Kidney tubule cell (primary cell): ENCODE measurements at places on chromosomes 16 and 17.

DNA sequence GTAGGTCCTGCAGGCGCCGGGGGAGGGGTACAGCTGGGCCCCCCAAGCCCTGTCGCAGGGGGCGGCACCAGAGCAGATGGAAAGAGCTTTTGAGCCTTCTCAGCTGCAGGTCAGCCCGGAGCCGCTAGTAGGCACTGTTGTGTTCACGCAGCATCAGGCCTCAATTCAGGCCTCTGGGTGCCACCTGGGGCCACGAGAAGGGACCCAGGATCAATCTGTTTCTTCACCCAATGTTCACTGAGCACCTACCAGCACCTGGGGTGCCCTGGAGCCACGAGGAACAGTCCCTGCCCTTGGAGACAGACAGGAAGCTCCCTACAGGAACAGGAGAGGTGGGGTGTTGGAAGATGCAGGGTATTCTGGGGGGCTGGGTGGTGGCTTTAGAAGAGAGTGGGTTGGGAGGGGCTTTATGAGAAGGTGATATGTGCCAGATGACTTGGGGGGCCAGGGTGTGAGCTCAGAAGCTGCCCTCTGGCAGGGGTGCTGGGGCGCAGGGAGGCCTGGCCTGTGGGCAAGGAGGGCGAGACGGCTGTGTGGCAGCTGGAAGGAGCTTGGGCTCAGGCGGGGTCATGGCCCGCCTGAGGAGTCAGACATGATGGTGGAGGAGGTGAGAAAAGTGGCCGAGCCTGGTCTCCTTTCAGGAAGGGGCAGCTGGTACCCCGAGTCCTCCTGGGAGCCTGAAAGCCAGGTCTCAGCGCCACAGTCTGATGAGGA is 121.9 kb upstream of the GSE1 start:
- DNase-seq = no peak

DNA sequence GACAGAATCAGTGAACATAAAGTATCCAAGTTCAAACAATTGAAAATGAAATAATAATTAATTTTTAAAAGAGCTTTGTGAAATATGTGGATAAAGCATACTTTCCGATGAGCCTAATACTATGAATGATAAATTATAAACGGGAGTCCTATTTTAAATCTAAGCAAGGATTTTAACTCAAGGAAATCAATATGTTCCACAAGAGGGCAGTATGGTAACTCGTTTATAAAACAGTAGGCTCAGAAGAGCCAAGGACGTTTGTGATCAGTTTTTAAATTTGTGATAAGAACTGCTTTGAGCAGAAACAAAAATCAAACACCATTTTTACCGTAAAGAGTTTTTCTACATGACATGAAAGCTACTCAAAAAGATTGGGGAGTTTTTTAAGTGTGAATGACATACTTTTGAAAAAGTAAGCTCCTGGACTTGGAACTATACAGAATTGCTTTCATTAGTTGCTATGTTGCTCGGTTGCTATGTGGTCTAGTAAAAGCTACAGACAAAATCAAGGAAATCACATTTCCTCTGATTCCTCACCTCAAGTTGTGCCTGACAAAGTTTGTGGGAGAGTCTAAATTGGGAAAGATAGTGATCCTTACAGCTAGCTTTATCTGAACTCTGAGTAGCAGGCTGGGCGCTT is 11.8 kb upstream of the TEKT1 start:
- DNase-seq = peak; percentile 53

GRCh38 chr16:48959204-48959603 is 322.4 kb downstream of the CBLN1 start:
- DNase-seq = peak; percentile 63

- no peak for DNase-seq
Measured at GRCh38 chr17:66647391-66647983, 187.4 kb upstream of the CACNG5 start.

DNA sequence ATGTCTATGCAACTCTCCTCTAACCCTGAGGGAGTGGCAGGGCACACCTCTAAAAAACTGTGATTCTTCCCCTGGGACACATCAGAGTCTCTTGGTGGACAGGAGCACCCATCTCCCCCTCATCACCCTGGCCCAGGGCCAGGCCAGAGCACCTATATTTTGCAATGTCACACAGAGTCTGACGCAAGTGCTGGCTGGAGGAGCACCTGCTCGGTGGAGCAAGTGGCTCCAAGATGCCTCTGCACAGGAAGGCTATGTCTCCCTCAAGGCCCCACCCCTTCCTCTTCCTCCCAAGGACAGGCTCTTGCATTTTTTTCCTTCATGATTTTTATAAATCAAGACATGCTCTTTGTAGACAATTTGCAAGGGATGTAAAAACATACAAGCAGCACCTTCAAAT is 13.3 kb downstream of the SNN start:
- peak; percentile 29 for DNase-seq

DNA sequence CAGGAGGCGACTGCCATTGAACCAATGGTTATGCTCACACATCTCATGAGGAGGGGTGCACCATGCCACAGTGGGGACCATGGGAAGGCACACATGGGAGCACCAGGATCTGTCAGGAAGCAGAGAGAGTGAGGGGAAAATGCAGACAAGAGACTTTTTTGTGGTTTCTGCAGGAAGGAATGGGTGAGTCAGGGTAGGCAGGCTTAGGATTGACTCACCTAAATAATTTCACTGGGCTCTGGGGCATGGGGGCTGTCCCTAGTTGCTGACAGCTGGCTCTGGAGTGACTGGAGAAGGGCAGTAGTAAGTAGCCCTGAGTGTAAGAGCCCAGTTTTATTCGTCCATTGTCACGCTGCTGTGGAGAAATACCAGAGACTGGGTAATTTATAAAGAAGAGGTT is 202.4 kb downstream of the AXIN2 start:
- DNase-seq = peak; percentile 93

DNA sequence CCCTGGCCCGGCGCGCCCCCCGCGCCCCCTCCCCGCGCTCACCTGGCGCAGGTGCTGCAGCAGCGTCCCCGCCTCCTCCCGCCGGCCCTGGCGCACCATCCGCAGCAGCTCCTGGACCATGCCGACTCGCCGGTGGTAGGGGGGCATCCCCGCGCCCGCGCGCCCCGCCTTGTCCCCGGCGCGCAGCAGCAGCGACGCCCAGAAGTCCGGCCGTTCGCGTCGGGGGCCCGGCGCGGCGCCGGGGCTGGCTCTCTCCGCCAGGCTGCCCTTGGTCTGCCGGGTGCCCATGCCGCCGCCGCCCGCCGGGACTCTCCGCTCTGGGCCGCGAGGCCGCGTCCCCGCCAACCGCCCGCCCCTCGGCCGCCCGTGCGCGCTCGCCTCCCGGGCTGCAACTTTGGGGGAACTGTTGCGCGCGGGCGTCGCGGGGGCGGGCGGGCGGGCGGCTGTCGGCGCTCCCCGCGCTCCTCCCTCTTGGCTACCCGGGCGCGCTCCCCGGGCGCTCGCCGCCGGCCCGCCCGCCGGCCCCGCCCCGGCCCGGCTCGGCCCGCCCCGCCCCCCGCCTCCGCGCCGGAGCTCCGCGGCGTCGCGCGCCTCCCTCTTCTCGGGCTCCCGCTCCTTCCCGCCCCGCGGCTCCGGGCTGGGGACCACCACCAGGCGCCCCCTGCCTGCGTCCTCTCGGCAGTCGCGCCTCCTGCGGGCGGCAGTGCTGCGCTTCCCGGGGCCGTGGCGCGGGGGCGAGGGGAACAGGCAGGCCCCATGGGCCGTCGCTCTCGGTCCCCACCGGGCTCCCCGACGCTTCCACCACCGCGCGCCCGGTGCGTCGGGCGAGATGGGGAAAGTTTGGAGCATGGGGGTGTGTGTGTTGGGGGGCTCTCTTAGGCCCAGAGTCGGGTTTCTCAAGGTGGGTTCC is at the start of gene LRRC75A:
TSS of gene LRRC75A (minus strand) at position 491 of the 910 bp plus-strand sequence. CDS start at position 288, 203 bp downstream.
- DNase-seq = peak; percentile 42

DNA sequence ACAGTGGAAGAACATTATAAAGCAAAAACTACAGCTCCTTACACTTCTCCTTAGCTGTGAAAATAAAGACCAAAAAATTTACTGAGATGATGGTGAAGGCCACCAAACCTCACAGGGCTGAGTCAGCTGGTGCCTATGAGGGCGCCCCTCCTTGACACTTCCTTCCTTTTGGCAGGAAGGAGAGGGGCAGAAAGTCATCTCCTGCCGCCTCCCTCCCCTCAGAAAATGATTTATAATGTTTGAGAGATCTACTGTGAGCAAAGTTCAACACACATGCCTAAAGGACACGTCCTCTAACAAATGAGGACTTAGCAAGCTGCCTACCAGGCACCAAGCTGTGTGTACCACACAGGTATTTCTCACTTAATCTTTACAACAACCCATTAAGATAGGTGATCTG is 245.7 kb downstream of the PRKCA start:
- peak; percentile 63 for DNase-seq

DNA sequence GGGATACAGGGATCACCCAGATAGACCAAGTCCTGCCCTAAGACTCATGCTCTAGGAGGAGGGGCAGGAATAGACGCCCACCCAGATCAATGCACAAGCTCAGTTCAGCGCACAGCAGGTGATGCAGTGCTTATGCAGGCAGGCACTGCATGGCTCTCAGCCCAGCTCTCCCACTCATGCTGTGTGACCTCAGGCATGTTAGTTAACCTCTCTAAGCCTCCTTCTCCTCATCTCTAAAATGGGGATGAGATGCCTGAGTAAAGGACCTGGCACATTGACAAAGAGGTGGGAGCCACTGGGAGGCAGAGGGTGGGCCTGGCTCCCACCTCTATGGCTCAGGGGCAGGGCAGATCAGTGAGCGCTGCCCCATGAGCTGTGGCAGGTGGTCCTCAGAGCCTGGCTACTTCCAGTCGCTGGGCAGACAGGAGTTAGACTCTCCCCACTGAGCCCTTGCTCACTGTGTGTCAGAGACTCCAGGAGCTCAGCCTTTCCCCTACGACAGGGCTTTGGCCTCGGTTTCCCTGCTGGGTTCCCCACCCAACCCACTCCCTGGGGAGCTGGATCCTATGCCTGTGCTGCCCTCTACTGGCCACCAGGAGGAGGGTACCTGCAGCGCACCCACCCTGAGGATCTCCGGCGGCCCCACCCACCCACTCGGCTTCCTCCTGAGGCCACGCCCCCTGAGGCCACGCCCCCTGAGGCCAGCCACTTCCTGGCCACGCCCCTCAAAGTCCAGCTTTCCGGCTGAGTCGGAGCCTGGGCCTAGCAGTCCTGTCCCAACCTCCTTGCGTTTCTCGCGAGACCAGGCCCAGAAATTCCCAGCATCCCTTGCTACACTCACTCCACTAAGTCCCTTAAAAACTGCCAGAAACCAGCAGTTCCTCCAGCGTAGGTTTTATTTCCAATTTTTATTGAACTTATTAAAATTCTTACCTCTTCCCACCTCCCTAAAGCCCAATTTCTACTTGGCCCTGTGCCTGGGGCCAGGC is 196.1 kb downstream of the GSG1L start:
- DNase-seq = peak; percentile 80

GRCh38 chr16:66277311-66278070 is 89.0 kb upstream of the CDH5 start:
- no peak for DNase-seq

DNA sequence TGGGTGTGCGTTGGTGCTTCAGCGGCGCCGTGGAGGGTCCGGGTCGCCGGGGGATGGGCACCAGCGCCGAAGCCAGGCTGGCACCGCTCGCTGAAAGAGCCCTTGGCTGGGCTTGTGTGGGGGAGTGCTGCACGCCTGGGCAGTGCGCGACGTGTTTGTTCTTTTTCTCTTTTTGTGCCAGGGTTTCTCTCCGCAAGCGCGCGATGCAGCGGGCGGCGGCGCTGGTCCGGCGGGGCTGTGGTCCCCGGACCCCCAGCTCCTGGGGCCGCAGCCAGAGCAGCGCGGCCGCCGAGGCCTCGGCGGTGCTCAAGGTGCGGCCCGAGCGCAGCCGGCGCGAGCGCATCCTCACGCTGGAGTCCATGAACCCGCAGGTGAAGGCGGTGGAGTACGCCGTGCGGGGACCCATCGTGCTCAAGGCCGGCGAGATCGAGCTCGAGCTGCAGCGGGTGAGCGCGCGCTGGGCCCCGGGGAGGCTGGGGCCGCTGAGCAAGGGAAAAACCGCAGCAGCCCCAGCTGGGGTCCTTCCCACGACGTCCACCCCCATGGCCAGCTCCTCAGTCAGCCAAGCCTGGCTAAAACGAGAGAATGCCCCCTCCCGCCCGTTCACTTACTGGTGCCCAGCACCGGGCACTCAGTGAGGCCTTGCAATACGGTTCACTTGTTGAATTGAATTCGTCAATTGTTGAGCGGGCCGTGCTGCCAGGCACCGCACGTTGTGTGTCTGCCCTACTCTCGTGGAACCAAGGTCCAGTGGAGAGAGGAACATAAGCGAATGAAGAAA is 541 bp downstream of the GPT2 start:
- peak; percentile 32 for DNase-seq

- DNase-seq = peak; percentile 39
Measured at GRCh38 chr17:34892461-34893249, 68.6 kb downstream of the CCT6B start.

- no peak for DNase-seq
Measured at GRCh38 chr17:42508426-42509165, 27.4 kb upstream of the NAGLU start.

GRCh38 chr17:72270273-72270924 is 149.6 kb downstream of the SOX9 start:
- peak; percentile 23 for DNase-seq

- DNase-seq = no peak
Measured at GRCh38 chr16:48812856-48813255, 202.9 kb upstream of the N4BP1 start.

- DNase-seq = no peak
Measured at GRCh38 chr17:68148936-68149335, 98.9 kb upstream of the AMZ2 start.

DNA sequence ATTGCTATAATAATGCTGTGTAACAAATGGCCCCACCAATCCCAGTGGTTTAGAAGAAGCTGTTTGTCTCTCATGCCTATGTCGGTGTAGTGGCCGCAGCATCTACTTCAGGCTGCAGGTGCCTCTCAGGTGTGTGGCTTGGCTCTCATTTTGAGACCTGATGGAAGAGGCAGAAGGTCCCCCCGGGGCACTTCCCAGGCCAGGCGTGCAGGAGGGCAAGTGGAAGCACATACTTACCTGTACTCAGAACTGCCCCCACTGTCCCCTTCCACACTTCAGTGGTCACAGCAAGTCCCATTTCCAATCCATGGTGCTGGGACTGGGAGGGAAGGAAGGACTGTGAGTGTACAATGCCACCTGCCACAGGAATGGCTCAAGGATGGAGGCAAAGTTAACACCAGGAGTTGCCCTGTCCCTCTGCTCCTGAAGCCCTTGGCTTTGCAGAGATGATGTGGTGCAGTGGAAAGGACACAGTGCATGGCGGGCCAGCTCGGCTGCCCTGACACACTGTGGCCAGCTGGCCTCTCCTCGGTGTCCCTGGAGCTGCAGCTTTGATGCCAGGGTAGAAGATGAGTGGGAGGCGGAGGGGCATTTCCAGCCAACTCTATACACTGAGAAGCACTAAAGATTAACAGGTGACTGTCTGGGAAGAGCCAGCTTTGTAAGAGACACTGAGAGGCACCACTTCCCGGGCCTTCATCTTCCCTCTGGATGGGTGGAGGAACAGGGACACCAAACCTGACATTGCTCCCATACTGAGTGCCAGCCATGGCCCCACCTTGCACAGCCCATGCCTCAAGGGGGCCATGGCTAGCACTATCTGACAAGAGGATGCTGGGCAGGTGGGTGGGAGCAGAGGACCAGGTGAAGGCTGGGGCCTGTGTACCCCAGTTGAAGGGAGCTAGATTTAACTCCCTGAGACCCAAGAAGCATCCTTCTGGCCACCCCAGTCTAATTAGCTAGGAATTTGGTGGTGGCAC is 105.9 kb downstream of the METRNL start:
- no peak for DNase-seq
